ENCODE measurements at places on chromosomes 12 and 14.

- peak; percentile 48 for DNase-seq
Observed at GRCh38 chr12:115998119-115998633, 279.3 kb downstream of the MED13L start.

DNA sequence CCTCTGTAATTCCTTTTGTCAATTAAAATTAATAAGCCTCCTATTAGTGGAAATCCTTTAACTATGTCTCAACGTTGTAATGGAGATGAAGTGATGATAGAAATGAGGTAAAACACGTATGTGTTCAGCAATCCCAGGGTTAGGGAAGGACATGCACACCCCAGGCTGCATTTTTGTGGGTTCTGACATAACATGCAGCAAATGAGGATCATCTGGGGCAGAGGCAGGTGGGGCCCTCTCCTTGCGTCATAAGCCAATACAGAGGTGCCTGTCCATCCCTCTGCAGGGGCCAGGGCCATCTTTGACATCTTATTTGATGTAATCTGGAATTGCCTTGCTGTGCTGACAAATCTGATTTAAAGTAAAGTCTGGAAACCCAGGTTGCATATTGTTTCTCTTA is 73.2 kb downstream of the MYRFL start:
- DNase-seq: no peak

DNA sequence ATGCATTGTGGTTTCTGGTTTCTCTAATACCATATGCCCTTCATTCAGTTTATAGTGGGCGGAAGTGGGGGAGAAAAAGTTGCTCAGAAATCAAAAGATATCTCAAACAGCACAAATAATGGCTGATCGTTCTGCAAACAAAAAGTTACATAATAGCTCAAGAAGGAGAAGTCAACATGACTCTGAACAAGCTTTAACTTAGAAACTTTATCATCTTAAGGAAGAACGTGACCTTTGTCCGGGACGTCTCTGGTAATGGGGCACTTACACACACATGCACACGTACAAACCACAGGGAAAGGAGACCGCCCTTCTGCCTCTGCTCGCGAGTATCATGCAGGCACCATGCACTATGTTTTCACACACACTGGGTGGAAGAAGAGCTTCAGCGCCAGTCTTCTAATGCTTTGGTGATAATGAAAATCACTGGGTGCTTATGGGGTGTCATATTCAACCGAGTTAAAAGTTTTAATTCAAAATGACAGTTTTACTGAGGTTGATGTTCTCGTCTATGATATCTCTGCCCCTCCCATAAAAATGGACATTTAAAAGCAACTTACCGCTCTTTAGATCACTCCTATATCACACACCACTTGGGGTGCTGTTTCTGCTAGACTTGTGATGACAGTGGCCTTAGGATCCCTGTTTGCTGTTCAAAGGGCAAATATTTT is 4.7 kb downstream of the FOS start:
- no peak for DNase-seq

GRCh38 chr12:31466768-31467167 is 124.2 kb downstream of the DENND5B start:
- DNase-seq: no peak

DNA sequence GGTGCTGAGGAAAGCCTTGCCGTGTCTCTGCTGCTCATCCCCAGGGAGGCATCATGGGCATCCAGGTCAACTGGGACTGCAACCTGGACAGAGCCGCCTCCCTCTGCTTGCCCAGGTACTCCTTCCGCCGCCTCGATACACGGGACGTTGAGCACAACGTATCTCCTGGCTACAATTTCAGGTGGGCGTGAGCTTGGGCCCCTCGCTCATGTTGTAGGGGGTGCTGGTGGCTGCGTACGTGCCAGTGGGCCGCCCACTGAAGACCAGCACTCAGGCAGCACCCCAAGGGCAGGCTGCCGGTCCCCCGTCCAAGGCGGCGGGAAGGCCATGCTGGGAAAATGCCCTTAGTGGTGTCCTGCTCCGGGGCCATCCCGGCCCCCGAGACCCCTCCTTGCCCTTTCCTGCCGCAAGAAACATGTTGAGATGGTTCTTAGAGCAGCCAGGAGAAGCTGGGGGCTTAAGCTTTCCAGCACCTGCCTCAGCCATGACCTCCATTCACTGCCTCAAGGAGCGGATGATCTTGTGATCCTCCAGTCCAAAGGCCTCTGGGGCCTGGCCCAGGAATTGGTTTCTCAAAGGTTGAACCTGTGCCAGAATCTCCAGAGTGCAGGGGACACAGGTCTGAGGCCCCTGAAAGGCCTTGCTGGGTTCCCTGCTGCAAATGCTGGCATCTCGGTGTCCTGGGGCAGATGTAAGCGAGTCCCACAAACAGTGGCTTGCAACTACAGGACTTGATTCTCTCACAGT is 19.2 kb downstream of the P2RX4 start:
- no peak for DNase-seq

GRCh38 chr14:79724934-79725717 is 486.2 kb downstream of the DIO2 start:
- no peak for DNase-seq

DNA sequence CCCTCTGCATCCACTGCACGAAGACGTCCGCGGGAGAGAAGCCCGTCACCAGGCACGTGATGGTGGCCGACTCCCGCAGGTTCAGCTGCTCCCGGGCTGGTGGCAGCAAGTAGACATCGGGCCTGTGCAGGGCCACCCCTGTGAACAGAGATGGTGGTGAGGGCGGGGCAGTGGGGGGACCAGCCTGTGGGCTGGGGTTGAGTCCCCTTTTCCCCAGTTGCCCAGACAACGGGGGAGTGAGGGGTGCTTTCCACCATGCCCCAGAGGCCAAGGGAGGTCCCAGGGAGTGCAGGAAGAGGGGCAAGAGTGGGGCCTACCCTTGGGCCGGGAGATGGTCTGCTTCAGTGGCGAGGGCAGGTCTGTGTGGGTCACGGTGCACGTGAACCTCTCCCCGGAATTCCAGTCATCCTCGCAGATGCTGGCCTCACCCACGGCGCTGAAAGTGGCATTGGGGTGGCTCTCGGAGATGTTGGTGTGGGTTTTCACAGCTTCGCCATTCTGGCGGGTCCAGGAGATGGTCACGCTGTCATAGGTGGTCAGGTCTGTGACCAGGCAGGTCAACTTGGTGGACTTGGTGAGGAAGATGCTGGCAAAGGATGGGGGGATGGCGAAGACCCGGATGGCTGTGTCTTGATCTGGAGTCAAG is 328.3 kb downstream of the TMEM121 start:
- no peak for DNase-seq

DNA sequence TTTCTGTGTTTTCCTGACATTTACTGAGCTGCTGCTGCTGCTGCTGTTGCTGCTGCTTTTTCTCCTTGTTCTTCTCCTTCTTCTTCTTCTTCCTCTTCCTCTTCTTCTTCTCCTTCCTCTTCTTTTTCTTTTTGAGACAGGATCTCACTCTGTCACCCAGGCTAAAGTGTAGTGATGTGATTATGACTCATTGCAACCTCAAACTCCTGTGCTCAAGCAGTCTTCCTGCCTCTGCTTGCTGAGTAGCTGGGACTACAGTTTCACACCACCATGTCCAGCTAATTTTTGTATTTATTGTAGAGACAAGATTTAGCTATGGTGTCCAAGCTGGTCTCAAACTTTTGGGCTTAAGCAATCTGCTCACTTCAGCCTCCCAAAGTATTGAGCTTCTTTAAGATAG is 95.8 kb downstream of the TMTC3 start:
- no peak for DNase-seq

DNA sequence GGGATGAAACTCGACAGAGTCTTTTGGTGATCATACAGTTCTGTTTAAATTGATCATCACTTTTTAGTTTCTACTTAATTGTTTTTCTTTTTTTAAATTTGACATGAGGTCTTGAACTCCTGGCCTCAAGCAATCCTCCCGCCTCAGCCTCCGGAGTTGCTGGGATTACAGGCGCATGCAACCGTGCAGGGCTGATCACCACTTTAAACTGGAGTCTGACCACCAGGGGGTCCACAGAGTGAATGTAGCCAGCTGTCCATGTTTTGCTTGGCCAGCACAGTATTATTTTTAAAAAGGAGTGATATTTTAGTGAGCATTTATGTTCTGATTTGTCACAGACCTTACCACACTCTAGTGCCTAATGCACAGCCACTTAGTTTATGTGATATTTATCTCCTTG is 10.7 kb downstream of the DAAM1 start:
- no peak for DNase-seq

- peak; percentile 5 for DNase-seq
Observed at GRCh38 chr12:62530596-62530995, 64.0 kb downstream of the MON2 start.

- DNase-seq: no peak
Observed at GRCh38 chr14:26377150-26377549, 220.7 kb downstream of the NOVA1 start.

DNA sequence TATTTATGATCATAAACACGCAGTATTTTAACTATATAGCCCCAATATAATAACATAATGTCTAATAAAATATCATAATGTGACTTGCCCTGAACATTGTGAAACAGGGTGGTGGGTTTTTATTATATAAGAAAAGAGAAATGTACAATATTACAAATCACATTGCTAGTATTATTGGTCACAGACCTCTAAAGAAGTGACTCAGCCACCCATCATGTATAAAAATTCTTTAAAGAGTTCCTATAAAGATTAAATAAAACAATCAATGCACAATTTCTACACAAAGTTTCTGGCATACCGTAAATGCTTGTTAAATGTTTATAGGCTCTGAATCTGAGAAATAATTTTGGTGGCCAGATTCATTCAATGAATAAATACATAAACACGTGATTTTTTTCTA is 28.9 kb downstream of the ABCC9 start:
- DNase-seq: no peak

GRCh38 chr12:14993117-14993516 is 20.3 kb downstream of the PDE6H start:
- no peak for DNase-seq

DNA sequence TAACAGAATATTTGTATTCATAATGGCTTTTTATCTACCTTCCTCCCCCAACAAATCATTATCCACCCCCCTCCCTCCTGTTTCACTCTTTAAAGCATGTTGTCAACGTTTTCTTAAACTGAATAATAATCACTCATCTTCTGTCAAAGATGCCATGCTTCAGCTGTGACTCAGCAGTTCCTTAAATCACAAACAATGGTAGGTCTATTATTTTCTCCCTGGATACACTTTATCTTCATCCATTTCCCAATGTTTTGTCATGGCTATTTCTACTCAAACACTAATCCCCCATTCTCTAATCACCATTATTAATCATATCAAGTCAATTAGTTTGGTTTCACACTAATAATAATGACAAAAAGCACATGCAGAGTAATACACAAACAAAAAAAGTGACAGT is 6.5 kb downstream of the CLEC12B start:
- DNase-seq: peak; percentile 19

GRCh38 chr14:34449819-34450541 is 12.1 kb downstream of the SPTSSA start:
- no peak for DNase-seq

- DNase-seq: no peak
Observed at GRCh38 chr12:113949321-113950305, 16.5 kb downstream of the RBM19 start.

DNA sequence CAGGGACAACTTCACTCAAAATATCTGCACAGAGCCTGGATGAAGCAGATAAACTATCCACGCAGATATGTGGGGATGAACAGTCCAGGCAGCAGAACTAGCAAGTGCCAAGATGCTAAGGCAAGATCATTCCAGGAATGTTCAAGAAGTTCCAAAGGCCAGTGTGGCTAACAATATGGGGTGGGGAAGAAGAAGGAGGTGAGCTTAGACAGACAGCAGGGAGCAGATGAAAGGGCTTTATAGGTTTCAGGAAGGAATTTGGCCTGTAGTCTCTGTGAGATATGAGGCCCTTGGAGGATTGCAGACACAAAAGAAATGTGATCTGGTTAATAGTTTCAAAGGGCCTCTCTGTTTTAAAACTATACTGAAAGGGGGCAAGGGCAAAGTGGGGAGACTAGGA is 63.5 kb upstream of the PPM1H start:
- DNase-seq: no peak

DNA sequence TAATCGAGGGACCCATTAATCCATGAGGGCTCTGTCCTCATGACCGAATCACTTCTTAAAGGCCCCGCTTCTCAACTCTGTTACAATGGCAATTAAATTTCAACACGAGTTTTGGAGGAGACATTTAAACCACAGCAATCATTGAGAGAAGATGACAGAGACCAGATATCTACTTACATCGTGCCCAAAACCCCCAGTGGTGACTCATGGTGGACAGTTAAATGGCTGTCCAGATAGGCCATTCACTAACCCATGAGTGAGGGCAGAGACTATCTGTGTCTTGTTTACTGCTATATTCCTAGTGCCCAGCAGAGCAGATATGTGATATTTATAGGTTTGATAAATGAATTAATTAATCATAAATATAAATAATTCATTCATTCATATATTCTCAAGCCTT is 20.0 kb upstream of the FLVCR2 start:
- DNase-seq: no peak

DNA sequence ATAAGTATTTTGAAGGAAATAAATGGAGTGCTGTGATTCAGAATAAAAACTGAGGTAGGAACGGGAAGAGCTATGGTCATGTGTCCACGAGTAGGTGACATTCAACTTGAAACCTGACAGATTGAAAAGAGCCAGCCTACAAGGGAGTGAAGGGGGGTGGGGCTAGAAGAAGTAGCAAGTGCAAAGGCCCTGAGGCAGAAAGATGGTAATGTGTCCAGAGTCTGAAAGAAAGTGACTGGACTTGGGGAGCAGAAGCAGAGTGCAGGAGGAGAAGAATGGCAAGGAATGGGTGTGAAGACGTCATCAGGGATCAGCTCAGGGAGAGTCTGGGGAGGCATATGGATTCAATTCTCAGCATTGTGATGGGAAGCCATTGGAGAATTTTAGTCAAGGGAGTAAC is 13.7 kb downstream of the PLXNC1 start:
- DNase-seq: no peak

GRCh38 chr12:48682927-48683326 is 889 bp upstream of the KANSL2 start:
- DNase-seq: no peak

- DNase-seq: no peak
Observed at GRCh38 chr12:4829793-4830162, 79.9 kb upstream of the KCNA1 start.

GRCh38 chr14:71720978-71721624 is 211.1 kb upstream of the RGS6 start:
- peak; percentile 83 for DNase-seq

DNA sequence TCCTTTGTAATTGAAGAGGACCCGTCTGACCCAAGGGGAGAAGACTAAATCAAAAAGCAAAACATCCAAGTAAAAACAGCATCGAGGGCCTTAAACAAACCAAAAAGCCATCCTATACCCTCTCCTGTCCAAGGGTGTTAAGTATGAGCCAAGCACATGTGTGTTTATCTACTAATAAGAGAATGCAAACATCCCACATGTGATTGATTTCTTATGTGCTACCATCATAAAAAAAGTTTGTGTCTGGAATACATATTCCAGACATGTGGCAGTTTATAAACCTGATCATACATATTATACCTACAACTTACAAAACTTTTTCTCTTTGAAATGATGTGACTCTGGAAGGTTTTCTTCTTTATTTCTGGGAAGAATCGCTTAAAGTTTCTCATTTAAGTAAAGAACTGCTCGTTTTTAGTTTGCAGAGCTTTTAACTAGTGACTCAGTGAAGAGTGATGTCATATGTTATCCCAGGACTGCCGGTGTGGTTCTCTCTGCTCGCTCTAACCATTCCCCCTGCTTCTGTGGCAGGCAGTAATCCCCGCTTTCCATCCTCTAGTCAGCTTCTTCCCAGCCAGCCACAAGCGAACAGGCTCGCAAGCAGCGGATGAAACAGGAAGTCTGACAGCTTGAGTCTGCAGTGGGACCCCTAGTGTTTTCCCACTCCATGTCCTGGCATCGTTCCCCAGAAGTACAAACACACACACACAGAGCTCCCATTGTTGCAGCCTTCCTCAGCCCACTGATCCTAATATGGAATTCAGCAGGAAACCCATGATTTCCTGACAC is 431 bp upstream of the RHOJ start:
- peak; percentile 96 for DNase-seq
